ENCODE measurements at places on chromosomes 5 and 9. TPM values are rescaled to one million over a fixed set of nuclear protein-coding genes. Genes with fewer than 3 reads are reported as not detected.

DNA sequence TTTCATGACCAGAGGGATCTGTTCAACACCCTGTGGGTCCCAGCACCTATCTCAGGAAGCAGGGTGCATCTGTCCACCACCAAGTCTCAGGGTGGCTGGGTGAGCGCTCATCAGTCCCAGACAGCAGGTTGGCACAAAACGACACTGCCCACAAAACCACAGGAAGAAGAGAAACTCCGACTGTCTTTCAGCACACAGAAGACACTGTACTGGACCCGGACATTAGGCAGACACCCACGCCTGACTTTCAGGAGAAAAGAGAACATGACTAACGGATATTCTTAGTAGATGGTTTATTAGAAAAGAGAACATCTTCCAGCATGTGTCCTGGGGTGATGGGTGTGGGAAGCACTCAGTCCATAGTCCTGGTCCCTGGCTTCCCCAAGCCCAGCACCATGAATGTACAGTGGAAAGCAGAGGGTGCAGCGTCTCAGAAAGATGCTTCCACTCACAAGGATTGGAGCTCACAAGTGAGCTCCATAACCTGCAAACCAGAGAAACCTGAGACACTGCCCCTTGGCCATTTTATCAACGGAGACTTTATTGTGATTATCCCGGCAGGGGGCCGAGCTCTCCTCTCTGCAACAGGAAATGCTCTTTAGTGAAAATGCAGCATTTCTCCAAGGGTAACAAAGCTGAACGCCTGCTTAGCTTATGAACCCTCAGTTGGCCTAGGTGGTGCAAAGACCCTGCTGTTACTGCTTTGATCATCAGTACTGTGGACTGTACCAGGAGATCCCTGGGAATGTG lies 35.8 kb upstream of the LCP2 start:
- peak; percentile 8 for DNase-seq

- peak; percentile 90 for DNase-seq
Observed at GRCh38 chr5:106415541-106415940, 1255.2 kb downstream of the EFNA5 start.

GRCh38 chr5:149724130-149724840 lies 5.8 kb upstream of the PPARGC1B start:
- DNase-seq = no peak

GRCh38 chr9:109593612-109594011 lies 95.5 kb upstream of the PTPN3 start:
- no peak for DNase-seq

DNA sequence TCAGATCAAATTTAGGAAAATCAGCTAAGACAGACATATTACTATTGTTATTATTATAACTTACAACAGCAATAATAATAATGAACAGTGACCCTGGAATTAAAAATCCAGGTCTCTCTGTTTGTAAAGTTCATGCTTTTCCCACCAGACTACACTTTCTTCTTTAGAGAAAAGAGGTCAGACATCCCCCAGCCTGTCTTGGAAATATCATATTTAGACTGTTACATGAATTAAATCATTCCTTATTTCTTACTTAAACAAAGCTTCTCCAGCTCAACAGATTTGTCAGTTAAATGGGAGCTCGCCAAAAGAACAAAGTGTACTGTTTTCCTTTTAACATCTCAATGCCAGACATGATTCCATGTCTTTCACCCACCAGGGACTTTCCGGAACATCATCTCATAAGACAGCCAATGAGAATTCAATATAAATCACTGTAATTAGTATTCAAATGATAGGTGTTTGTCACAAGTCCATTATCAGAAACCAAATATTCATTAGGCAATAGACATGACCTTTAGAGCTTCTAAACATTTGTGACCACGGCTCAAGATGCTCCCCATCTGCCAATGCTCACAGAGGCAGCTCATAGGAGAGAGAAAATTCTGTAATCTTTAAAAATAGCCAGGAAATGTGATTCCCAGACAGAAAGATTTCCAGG lies 351.9 kb downstream of the ENC1 start:
- DNase-seq = no peak

GRCh38 chr9:138009803-138010690 lies 132.5 kb downstream of the CACNA1B start:
- DNase-seq = peak; percentile 70

DNA sequence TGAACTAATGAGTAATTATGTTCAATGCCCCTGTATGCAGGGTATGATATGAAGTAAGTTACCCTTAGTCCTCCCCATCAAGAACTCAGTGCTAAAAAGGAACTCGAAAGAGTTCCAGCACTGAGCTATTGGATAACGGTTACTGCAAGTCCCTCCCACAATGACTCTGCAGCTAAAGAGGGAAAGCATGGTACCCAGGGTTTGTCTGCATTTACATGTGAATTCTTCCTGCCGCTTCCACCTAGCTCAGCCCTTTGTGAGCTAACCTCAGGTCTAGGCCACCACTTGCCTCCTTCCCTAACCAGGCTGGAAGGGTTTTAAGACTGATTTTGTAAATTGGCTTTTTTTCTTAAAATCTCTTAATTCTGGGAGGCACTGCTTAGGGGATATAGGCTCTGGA lies 376.8 kb downstream of the EBF1 start:
- no peak for DNase-seq

MUSK gene
- total RNA-seq = 14.1 TPM

PAIP1 gene
- 162 TPM for total RNA-seq

CFAP157 gene
- not detected for total RNA-seq

N4BP3 gene
- 45.8 TPM for total RNA-seq

MED22 gene
- total RNA-seq = 71.8 TPM
